ENCODE measurements at places on chromosomes 7 and 10.

DNA sequence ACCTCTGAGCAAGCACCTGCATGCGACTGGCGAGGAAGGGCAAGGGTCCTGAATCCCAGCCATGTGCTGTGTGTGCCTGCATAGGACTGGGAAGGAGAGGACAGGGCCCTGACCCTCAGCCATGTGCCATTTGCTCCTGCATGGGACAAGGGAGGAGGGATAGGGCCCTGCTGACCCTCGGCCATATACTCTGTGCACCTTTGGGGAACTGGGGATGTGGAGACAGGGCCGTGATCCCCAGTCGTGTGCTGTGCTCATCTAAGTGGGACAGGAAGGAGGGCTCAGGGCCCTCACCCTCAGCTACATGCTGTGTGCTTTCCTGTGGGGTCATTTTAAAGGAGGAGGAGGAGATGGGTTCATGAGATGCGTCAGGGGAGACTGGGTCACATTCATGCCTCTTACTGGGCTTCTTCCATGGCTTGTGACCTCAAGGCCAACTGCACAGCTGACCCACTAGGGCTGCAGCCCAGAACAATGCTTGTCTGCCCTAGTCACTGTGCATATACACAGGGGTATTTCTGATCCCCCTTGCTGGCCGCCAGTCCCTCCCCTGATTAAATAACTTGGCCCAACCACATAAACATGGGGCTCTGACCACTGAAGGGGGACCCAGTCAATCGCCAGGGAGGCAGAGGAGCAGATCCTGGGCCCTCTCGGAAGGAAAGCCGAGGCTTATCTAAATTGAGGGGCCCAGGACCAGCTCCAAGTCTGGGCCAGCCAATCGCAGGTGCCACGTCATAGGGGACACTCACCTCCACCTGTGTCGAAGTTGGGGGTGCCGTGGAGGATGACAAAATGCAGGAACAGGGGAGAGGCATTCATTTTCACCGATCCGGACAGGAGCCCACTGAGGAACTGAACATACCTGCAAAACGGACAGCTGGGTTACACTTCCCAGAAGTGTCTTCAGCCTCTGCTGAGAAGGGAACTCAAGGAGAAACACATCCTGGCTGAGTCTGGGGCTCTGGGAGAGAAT, 167.3 kb downstream of the TNS3 start:
- ATAC-seq = no peak

DNA sequence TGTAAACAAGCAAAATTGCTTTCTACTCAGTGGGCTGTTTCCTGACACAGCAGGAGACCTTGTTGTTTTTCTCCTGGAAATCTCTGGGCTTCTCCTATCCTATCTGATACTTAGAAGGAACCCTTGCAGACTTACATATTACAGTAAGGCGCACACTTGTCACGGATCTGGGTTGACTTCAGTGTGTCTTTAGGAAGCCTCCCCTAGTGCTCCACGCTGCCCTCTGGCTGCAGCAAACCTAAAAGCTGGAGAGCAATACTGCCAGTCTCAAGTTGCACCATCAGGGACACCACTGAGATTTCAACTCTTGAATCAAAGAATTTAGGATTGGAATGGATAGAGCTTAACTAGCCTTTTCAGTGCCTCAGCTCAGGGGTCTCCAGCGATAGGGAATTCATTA, 495.3 kb downstream of the LRMDA start:
- no peak for ATAC-seq

DNA sequence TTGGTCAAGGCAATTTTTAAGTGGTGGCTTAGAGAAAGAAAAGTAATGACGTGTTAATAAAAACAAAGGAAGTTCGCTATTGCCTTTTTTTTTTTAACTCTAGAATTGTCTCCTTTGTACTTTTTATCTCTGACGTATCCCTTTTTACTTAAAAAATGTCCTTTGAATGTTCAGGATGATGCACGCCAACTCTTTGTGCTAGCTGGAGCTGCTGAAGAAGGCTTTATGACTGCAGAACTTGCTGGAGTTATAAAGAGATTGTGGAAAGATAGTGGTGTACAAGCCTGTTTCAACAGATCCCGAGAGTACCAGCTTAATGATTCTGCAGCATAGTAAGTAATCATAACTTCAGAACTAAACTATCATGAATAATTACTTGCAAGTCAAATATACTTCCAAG, 64.4 kb downstream of the GNAI1 start:
- no peak for ATAC-seq

DNA sequence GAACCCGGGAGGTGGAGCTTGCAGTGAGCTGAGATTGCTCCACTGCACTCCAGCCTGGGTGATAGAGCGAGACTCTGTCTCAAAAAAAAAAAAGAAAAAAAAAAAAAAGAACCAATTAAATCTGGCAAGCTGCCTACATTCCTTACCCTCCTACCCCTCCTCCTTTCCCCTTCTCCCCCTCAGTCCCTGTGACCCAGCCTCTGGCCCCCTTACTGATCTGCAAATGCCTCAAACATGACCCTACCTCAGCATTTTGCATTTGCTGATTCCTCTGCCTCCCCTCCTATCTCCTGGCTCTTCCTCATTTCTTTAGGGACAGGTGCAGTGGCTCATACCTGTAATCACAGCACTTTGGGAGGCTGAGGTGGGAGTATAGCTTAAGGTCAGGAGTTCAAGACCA, 19.3 kb downstream of the CDHR3 start:
- no peak for ATAC-seq

DNA sequence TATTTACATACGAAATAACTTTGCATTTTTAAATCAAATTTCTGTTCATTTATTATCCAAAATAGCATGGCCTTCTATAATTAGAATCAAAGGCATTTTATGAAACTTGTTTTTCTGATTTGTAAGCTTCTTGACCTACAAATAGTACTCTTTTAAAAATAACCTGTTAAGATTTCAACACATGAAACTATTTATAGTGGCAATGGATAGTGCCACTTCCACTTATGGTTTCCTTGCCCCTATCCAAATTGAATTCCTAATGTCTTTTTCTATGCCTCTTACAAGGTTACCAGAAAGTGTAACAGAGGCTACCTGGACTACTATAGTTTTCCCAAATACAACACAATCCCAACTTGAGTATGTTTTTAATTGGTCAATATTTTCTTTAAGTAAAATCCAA, 263.5 kb downstream of the SEMA3D start:
- no peak for ATAC-seq

DNA sequence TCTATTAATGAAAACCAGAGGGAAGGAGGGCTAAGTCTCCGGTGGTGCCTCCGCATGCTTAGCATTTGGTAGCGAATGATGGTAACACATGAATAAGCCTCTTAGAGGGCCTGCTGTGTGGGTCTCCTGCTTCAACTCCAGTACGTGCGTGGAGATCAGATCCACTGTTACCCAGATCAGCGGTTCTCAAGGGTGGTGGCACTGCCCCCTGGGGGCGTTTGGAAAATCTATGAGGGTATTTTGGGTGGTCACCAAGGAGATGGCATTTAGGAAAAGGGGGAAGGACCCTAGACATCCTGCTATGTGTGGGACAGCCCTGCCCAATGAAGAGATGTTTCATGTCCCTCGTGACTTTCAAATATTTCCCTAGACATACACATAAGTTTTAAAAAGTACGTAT, 57.1 kb upstream of the TM9SF3 start:
- no peak for ATAC-seq

DNA sequence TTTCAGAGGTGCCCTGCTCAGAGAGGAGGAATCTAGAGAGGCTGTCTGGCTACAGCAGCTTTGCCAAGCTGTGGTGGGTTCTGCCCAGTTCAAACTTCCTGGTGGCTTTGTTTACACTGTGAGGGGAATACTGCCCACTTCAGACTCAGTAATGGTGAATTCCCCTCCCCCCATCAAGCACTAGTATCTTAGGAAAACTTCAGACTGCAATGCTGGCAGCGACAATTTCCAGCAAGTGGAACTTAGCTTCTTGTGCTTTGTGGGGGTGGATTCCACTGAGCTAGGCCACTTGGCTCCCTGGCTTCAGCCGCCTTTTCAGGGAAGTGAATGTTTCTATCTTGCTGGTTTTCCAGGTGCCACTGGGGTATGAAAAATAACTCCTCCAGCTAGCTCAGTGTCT, 42.8 kb downstream of the CYP2C8 start:
- no peak for ATAC-seq
